ENCODE measurements at places on chromosomes 7 and 10. TPM values are rescaled to one million over a fixed set of nuclear protein-coding genes. Genes with fewer than 3 reads are reported as not detected.

DNA sequence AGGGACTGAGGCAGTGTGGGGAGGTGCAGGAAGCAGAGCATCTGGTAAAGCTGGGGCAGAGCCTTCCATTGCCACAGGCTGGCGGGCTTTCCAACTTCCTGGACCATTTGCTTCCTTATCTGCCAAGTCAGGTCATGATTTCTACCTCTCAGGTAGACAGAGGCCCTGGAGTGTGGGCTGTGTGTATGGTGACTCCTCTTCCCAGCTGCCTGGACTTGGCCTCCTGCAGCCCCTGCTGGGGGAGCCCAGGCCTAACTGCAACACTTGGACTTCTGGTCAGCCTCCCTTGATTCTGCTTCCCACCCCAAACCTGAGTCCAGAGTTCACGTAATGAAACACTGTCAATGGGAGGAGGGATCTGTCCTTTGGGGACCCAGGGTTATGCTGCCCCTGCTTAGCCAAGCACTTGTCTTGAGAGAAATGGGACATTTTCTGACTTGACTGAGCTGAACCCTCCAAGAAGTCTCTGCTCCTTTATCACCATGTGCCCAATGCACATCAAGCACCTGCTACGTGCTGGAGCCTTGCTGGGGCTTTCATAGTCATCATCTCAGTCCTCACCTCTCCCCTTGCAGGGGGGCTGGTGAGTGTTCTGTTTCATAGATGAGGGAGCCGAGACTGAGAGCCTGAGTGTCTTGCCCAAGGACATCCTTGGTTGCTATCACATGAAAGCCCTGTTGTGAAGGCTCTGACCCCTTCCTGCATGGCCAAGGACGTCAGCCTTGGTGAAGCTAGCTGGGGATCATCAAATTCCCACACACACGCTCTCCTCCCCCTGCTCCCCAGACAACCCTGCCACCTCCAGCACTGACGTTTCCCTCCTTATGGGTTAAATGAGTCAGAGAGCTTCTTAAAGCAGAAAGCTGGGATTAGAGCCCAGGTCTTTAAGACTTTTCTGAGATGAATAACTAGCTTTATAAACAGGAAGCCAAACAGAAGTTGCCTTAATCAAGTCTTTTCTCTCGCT lies 3.4 kb downstream of the CLEC2L start:
- no peak for DNase-seq

OPALIN gene
- not detected for total RNA-seq

- no peak for DNase-seq
Measured at GRCh38 chr7:151019130-151019447, 5.2 kb downstream of the ATG9B start.

DNA sequence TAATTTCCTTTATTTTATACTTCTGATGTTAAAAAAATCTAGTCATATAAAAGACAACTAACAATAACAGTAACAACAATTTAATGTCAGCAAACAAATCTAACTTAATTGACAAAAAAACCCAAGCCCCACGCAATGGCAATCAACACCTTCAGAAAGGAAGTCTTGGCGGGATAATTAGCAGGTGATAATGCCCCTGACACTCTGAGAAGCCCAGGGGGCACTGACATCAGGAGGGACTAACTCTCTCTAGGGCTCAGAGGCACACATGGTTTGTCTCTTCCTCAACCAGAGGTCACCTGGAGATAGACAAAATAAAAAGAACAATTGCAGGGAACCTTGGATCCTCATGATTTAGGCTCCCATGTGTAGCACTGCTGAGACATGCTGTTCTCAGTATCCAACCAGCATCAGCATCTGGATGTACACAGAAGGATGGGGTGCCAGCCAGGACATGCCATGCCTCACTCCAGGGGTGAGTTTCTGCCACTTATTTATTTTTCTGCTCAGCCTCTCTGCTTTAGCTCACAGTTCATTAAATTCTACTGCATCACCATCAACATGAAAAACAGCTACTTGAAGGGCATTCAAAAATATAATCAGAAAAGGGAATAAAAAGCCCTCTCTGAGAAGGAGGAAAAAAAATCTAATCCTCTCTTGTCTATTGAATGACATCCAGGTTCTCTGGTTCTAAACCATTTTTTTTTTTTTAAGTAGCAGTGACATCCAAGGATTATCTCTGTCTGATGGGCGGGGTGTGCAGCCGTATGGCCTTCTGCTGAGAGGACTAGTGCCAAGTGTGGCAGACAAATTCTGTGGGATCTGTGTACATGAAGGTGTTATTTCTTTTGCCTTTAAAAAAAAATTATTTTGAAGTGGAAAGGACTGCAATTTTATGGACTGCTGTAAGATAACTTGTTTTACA lies 96.3 kb downstream of the ATXN7L1 start:
- DNase-seq = no peak

SNCG gene
- total RNA-seq = 3.1 TPM

CPA2 gene
- 0.14 TPM for total RNA-seq

GRCh38 chr7:28891192-28891875 lies 66.8 kb downstream of the TRIL start:
- DNase-seq = peak; percentile 22

- no peak for DNase-seq
Measured at GRCh38 chr10:132616170-132616995, 78.8 kb downstream of the INPP5A start.

DNA sequence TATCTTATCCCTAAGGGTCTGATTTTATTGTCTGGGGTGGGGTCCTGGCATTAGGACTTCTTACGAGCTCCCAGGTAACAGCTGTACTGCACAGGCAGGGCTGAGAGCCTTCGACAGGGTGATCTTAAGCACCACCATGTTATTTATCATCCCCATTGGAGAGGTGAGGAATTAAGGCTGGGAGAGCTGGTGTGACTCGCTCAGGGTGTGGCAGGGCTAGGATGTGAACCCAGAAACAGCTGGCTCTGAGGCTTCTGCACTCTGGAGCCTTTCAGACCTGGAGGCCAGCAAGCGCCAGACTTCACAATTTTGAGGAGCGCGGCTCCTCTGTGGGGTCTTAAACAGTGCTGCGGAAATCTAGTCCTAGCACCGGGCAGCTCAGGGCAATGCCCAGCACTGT lies 27.4 kb upstream of the NDST2 start:
- DNase-seq = no peak

DNA sequence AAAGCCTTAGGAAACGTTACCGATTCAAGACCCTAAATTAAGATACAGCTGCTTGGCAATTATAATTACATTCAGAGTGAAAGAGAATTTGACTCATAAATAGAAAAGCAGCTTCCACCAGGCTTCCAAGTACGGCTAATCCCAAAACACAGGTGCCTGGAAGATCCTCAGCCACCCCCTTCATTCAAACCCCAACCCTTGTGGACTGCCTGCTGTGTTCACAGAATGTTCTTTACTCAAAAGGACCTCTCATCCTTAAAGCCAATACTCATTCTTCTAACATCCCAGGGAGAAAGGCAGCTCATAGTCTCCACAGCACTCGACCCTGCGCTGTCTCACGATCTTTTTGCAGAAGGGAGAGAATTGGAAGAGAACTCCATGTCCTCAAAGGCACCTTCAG lies 32.9 kb downstream of the RNF32 start:
- no peak for DNase-seq

HABP2 gene
- total RNA-seq = not detected

GRCh38 chr10:110076559-110077318 lies 69.0 kb downstream of the ADD3 start:
- DNase-seq = peak; percentile 54

DNA sequence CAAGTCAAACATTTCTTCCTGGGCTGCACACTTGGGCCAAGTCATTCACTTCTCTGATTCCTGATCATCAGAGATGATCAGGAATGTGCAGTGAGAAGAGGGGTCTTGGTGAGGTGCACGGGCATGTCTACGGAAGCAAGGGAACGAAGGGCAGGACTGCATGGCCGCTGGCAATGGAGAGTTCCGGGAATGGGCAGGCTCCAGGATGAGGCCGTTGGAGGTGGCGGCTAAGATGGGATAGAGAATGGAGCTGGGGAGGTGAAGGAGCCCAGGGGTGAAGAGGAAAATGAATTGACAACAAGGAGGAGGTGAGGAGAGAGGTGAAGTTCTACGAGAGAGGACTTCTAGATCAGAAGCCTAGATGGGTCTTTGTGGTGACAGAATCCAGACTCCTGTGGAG lies 260.0 kb downstream of the GRID1 start:
- DNase-seq = no peak

DNA sequence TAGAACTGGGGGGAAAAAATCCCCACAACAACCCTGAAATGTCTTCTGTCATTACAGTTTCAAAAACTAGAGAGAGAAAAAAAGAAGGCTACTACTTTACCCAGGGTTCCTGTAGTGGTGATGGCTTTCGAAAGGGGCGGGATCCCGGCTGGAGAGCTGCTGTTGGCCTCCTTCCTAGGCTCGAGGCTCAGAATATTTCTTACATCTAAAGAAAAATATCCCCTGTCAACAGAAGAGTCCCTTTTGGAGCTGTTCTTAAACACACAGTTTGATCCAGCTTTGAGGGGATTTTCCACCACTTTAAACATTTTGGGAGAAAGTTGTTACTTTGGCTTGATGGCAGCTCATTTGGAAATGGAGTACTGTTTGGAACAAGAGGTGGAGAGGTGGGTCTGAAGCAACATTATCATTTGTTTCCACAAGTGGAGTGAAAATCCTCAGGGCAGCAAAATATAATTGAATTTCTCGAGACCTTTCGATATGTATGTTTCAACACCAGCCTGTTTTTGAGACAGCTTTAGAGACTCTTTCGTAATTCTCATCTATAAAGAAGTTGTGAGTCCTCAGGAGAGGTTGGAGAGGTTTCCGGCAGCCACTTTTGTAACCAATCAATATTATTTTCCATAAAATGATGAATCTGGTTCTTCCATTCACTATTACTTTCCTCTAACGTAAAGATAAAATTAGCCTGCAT lies 5.1 kb downstream of the HOXA13 start:
- DNase-seq = no peak

DNA sequence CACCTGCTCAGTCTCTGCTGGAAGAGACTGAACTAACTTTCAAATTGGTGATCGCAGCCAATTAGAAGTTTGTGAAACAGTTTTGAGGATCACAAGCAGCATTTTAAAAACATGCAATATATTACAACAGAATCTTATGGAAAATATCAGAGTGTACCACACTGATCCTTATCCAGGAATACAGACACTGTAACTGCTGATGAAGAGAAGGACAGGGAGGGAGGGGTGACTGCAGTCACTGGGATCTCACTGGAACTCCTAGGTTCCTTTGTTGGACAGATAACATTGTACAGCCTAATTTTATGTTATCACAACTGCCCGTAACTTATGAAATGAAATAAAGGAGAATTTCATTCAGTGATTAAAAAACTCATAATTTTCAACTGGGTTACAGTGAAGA lies 6.8 kb upstream of the UBN2 start:
- no peak for DNase-seq

All from epithelial cell of proximal tubule (primary cell).